ENCODE measurements at places on chromosomes 5 and 9.

- DNase-seq, result no peak
Measured at GRCh38 chr5:132483661-132484390, 6.7 kb downstream of the IRF1 start.

GRCh38 chr5:136028782-136029742 is at the start of gene TGFBI:
TSS of gene TGFBI (plus strand) at chr5:136028988. CDS start at chr5:136029056, 68 bp downstream.
- DNase-seq, result peak; percentile 27

- no peak for DNase-seq
Measured at GRCh38 chr5:158309088-158309807, 450.3 kb upstream of the CLINT1 start.

DNA sequence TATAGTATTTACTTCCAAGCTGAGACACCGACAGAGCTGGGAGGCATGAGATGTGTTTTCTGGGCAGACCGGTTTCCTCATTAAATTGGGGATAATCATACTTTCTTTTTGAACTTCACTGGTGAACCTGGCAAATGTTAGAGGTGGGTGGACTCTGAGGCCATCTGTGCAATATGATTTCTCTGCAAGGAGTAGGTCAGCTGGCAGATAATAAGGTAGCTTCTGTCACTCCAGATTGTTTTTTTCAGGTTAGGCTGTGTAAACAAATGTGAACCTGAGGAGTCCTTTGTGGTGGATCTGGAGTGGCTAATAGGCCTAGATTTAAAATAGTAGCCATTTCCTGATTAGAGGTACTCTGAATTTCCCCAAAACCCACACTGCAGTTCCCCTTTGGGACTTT is 75.4 kb upstream of the S1PR3 start:
- no peak for DNase-seq

DNA sequence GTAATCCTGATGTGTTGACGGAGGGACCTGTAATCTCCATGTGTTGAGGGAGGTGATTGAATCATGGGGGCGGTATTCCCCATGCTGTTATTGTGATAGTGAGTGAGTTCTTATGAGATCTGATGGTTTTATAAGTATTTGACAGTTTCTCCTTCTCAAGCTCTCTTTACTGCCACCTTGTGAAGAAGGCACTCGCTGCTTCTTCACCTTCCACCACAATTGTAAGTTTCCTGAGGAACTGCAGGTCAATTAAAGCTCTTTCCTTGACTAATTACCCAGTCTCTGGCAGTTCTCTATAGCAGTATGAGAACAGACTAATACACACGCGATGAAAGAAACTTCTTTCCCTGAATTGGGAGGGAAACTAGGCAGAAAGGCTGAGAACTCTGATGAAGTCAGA is 141.1 kb upstream of the RAD23B start:
- no peak for DNase-seq
